ENCODE measurements at places on chromosomes 7 and 10.

DNA sequence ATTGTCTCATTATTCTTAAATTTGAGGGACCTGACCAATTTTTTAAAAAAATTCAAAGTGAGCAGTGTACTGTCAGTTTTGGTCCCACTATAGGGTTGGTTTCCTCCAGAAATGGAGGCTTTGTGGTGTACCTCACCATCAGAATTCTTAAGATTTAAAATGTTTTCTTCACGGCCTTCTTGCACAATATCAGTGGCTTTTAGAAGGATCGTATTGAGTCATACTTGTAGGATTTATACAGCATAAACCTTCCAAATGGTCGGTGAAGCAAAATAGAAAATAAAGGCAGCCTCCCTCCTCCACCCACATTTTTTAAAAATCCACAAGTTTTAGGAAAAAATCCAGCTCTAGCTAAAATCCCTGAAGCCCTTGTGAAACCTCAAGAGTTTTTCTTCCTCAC, 126.4 kb downstream of the RNLS start:
- no peak for DNase-seq

- no peak for DNase-seq
Measured at GRCh38 chr10:124087672-124088634, 5.4 kb downstream of the CHST15 start.

GRCh38 chr10:19749185-19749729, 67.0 kb upstream of the PLXDC2 start:
- no peak for DNase-seq

DNA sequence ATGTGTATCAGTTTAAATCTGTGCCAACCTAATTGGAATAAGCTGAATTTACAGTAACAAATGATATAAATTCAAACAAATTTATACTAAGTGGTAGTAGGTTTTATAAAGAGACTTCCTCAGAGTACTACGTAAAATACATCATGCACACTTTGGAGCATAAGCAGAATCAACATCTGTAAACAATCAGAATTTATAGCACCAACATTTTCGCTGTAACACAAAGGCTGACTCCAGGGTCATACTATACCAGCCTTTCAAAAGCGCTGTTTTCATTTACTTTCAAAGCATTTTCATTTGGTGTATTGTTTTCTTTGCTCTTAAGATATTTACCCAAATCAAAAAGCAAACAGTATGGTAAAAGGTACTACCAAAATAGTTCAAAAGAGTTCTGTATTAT, 29.3 kb upstream of the TMEM168 start:
- no peak for DNase-seq

- DNase-seq, result no peak
Measured at GRCh38 chr7:128053023-128053422, 21.8 kb upstream of the LRRC4 start.

DNA sequence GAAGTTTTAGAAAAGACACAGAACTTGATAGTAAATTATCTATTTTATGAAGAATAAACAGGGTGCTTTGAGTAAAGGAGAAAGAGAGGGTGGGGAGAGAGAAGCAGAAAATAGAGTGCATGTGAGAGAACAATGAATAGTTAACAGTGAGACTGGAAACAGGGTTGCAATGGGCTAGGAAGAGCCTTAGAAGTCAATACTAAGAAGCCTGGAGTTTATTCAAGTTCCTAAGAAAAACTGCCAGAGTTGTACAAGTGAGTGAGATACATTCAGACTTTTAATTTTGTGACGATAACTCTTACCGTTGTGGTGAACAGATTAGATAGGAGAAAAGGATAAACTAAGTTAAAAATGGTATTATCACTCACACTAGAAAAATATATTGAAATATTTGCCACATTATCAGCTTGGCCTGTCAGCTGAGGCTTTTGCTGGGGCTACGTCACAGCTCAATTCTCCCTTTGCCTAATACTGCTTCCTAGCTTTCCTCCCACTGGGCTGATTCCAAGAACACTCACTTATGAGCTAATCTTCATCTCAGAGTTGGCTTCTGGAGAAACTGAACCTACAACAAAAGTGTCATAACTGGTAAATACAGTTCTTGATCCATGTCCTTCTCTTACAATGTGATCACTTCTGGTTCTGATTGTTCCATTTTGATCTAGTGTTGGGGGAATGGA, 92.7 kb downstream of the SEMA3D start:
- no peak for DNase-seq

GRCh38 chr10:28993861-28994260, 295.0 kb upstream of the LYZL1 start:
- DNase-seq, result no peak

Data from activated CD8-positive, alpha-beta memory T cell treated with anti-CD3 and anti-CD28 coated beads for 48 hours (primary cell).